Sigmoid colon (tissue), 7 donors: ENCODE measurements at places on chromosomes 5 and 9. TPM values are rescaled to one million over a fixed set of nuclear protein-coding genes. Genes with fewer than 3 reads are reported as not detected.

The PCDHA5 gene
- total RNA-seq: 0.14 TPM

The ERP44 gene
- total RNA-seq: 13.7 TPM

The BTNL3 gene
- not detected for total RNA-seq

DNA sequence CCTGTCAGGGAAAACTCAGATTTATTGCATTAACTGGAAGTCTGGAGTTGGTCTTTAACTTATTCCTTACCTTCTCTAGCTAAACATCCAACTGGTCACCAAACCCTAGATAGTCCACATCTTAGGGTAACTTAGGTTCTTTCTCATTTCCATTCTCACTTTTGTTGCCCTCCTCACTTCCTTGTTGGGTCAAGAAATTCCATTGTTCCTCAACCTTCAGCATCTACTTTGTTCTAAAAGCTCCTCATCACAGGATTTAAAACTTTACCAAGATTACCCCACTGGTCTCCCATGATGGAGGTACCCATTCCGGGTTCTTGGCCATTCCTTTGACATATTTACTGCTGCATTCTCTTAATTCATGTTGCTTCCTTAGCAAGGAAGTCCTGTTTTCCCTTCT, 32.1 kb downstream of the PTTG1 start:
- no peaks in the 10 kb centered on the region for H3K36me3 ChIP-seq
- no peak overlapping the region for H3K4me3 ChIP-seq
- H3K4me1 ChIP-seq: no peaks in the 10 kb centered on the region
- no peak for DNase-seq

GRCh38 chr9:219670-220365, 5.2 kb downstream of the DOCK8 start:
- H3K27me3 ChIP-seq: peaks cover 19% of the 10 kb centered on the region
- H3K36me3 ChIP-seq: no peaks in the 10 kb centered on the region
- H3K4me3 ChIP-seq: no peak overlapping the region
- H3K27ac ChIP-seq: no peak overlapping the region

- peak overlapping the region; percentile 44 for H3K27ac ChIP-seq
- H3K36me3 ChIP-seq: no peaks in the 10 kb centered on the region
- no peaks in the 10 kb centered on the region for H3K27me3 ChIP-seq
- H3K4me3 ChIP-seq: no peak overlapping the region
These were observed 4.6 kb downstream of the TEX48 start for GRCh38 chr9:114677418-114677817.

DNA sequence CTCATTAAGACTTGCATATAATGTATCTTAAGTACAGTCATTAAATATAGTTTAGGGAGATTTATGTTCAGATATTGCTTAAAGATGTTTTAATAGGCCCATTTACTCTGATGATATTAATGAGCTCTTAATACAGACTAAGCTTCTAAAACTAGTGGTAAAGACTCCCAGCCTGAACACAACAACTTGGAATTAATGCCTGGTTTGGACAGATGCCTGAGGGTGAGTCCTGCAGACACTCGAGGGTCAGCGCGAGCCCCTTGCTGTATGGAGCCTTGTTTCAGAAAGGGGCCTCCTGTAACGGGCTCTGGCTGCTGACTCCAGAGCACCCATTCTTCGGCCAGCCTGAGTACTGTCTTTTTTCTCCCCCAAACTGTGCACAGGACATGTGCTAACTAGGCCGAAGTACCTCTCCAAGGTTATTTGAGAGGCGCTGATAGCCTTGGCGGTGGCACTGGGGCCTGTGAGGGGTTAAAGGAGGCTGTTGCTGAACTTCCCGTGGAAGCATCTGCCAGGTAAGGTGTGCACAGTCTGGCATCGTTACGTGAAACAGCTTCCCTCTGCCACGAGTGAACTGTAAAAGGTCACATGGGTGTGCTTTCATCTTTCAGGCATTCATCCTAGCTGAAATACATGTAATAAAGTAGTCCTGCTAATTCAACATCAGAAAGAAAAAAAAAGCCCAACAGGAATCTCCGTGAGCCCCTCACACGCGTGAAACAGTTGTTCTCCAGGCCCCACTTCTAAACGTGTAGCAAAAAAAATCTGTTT, 113.4 kb downstream of the MVB12B start:
- DNase-seq: peak; percentile 19
- no peak overlapping the region for H3K27ac ChIP-seq
- H3K27me3 ChIP-seq: no peaks in the 10 kb centered on the region
- H3K4me1 ChIP-seq: no peaks in the 10 kb centered on the region
- H3K36me3 ChIP-seq: no peaks in the 10 kb centered on the region
